ENCODE measurements at places on chromosomes 13 and 19. TPM values are rescaled to one million over a fixed set of nuclear protein-coding genes. Genes with fewer than 3 reads are reported as not detected.
A peak's percentile ranks its signal among the peaks of the same experiment; 100 is the strongest.

Gene GGN
- total RNA-seq: not detected

- peak; percentile 56 for DNase-seq
Observed at GRCh38 chr19:49502866-49503581, 6.8 kb downstream of the RPS11 start.

Gene SLC25A41
- 0.16 TPM for total RNA-seq

DNA sequence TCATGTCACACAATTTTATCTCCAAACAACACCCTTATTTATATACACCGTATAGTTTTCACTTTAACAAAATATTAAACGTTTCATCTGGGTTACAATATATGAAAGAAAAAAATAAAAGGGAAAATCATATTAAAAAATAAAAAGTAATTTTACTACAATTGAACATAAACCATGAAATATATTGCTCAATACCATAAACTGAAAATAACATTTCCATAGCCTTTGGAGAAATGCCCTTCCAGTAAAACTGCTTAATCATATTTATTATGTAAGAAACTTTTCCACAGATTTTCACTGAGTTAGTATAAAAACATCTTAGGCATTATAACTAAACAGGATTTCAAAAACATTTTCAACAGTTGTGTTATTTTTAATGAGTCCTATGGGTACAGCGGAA is 1.5 kb upstream of the ZNF347 start:
- DNase-seq: no peak

Gene UBE2L5
- not detected for total RNA-seq

DNA sequence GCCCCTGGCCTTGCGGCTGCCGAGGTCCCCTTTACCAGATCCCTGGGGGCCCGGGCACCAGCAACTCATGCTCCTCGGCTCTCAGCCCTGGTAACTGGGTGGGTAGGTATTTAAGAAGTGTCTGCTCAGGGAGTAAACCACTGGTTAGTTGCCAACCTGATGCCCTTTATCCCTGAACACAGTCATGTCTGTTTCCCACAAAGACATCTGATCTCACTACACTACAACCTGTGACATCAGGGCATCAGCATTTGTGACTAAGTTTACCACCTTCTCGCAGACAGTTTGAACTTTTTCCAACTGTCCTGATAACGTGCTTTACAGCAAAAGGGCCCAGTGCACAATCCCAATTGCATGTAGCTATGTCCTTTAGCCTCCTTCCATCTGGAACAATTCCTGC is 22.0 kb downstream of the GGACT start:
- no peak for DNase-seq

Gene OR10H1
- total RNA-seq: not detected

DNA sequence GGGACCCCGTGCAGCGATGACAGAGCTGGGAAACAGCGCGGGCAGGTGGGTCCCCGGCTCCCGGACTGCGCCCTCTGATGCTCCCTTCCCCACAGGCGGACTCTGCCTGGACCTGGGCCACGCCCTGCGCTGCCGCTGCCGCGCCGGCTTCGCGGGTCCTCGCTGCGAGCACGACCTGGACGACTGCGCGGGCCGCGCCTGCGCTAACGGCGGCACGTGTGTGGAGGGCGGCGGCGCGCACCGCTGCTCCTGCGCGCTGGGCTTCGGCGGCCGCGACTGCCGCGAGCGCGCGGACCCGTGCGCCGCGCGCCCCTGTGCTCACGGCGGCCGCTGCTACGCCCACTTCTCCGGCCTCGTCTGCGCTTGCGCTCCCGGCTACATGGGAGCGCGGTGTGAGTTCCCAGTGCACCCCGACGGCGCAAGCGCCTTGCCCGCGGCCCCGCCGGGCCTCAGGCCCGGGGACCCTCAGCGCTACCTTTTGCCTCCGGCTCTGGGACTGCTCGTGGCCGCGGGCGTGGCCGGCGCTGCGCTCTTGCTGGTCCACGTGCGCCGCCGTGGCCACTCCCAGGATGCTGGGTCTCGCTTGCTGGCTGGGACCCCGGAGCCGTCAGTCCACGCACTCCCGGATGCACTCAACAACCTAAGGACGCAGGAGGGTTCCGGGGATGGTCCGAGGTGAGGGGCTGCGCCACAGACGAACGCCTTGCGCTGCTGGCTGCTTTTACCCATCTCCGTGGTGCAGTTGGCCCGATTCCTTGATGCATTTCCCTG is 7.8 kb upstream of the SELENOV start:
- no peak for DNase-seq

Gene PCDH9
- total RNA-seq: 9.9 TPM

Gene COX6B2
- total RNA-seq: not detected

- no peak for DNase-seq
Observed at GRCh38 chr19:32053376-32053775, 292.0 kb upstream of the ZNF507 start.

Gene MUC16
- 0.05 TPM for total RNA-seq

Gene WASF3
- total RNA-seq: 9.9 TPM

DNA sequence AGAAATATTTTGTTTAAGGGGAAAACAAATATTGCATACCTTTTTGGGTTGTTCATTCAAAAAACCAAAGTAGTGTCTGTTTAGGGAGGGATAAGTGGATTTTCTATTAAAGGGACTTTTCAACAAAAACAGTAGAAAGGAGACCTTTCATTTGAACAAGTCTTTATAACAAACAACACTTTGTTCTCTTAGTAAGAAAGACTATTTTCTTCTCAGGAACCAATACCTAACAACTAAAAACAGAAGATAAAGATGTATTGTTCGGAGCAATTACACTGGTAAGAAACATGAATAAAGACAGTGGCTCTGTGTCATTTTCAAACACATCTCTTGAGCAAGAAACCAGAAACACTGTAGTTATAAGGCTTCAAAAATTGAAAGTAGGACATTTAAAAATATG is 1610.1 kb upstream of the PCDH20 start:
- no peak for DNase-seq

GRCh38 chr13:89486065-89486464 is 1814.9 kb downstream of the SLITRK5 start:
- no peak for DNase-seq

GRCh38 chr13:106911627-106912026 is 343.7 kb upstream of the ARGLU1 start:
- DNase-seq: no peak

Data from Right ventricle myocardium inferior (tissue), 1 donor.